Temporal lobe (tissue), 4 donors: ENCODE measurements at places on chromosomes 3 and 15. TPM values are rescaled to one million over a fixed set of nuclear protein-coding genes. Genes with fewer than 3 reads are reported as not detected.

Gene GLDN
- 2.7 TPM for total RNA-seq

Gene FGD5
- 3.4 TPM for total RNA-seq

Gene CEP97
- 46.7 TPM for total RNA-seq

Gene HYPK
- total RNA-seq: 6.4 TPM

Gene TRIM42
- not detected for total RNA-seq

Gene FLNB
- 21.9 TPM for total RNA-seq

Gene EPHB3
- 3.7 TPM for total RNA-seq

Gene UBR1
- total RNA-seq: 46.2 TPM

Gene POPDC2
- 1.5 TPM for total RNA-seq

Gene OR5K2
- not detected for total RNA-seq

Gene CDHR4
- total RNA-seq: under 0.01 TPM

Gene MKRN2OS
- total RNA-seq: not detected

Gene KIF7
- total RNA-seq: 4.4 TPM

Gene XPC
- total RNA-seq: 7.4 TPM

Gene AHSG
- not detected for total RNA-seq

Gene DUOXA2
- not detected for total RNA-seq

Gene CLEC3B
- total RNA-seq: 19.2 TPM

Gene EPHA6
- 51.1 TPM for total RNA-seq

Gene TLR9
- not detected for total RNA-seq

Gene TUSC7
- 0.25 TPM for total RNA-seq

Gene ADCY5
- total RNA-seq: 22.1 TPM

Gene CEMIP
- total RNA-seq: 3.9 TPM

Gene TMIE
- total RNA-seq: 2.0 TPM

Gene PRSS50
- total RNA-seq: 0.25 TPM

Gene ILDR1
- total RNA-seq: not detected

Gene SYNM
- total RNA-seq: 14.0 TPM

Gene LRRN1
- 29.7 TPM for total RNA-seq

Gene NPAP1
- 0.49 TPM for total RNA-seq

Gene CHAC1
- 2.7 TPM for total RNA-seq

Gene IL12A
- total RNA-seq: 0.74 TPM

Gene WNT5A
- 8.1 TPM for total RNA-seq

Gene GOLGA6L10
- 6.4 TPM for total RNA-seq

Gene ACKR2
- total RNA-seq: 0.74 TPM

Gene HACD2
- 44.7 TPM for total RNA-seq

Gene CASR
- not detected for total RNA-seq

Gene CRABP1
- total RNA-seq: 16.5 TPM

Gene IL20RB
- 0.25 TPM for total RNA-seq

Gene MESP1
- total RNA-seq: 2.0 TPM

Gene PGBD4
- total RNA-seq: 3.2 TPM

Gene TTC21A
- total RNA-seq: 2.0 TPM

Gene KLHL6
- total RNA-seq: 0.49 TPM

Gene BTLA
- total RNA-seq: 0.25 TPM

Gene CPNE4
- total RNA-seq: 7.9 TPM

Gene CYP8B1
- not detected for total RNA-seq

Gene MME
- total RNA-seq: 1.2 TPM

Gene IL17RC
- total RNA-seq: 3.2 TPM

Gene TASOR
- total RNA-seq: 124 TPM

Gene FETUB
- not detected for total RNA-seq

Gene DLEC1
- 0.74 TPM for total RNA-seq

Gene ATP10A
- total RNA-seq: 0.74 TPM

Gene DNAJA4
- total RNA-seq: 23.1 TPM

Gene GOLGA6L4
- 2.7 TPM for total RNA-seq
